Astrocyte (in vitro differentiated cells and primary cell): ENCODE measurements at places on chromosomes 5 and 9.

DNA sequence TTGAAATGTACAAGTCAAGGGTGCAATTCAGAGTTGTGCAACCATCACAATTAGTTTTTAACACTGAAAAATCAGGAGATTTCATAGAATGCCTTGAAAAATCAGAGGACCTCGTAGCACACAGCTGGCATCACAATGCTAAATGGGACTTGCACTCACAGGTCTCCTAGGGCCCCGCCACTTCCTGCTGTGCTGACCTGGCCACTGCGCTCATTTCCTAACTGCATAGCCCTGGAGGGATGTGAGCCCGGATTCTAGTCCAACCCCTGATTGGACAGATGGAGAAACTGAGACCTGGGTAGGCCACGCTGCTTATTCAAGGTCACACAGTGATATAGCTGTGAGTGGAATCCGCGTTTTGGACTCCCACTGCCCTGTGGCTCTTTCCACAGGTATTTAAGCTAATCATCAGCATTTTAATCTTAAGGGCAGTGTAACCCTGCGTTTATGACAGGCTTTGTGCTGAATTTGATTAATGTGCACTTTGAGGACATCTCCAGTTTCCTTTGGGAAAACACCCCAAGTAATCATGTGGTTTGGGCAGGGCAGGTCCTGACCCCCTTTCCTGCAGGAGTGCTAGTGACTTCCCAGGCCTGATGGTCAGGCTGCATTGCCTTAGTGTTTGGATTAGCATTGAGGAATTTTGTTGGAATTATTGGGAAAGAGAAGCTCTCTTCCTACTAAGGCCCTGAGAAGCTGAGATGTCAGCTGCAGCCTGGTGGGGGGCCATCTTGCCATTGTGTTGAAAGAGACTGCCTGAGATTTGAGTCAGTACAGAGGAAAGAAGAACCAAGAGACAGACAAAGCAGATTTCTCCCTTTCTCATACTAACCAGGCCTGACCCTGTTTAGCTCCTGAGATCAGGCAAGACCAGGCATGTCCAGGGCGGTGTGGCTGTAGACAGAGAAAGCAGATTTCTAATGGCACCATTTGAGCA, 36.2 kb downstream of the STC2 start:
- H3K4me3 ChIP-seq: no peak overlapping the region
- H3K4me1 ChIP-seq: peaks cover 19% of the 10 kb centered on the region
- no peaks in the 10 kb centered on the region for H3K27me3 ChIP-seq
- H3K27ac ChIP-seq: peak overlapping the region; percentile 36

DNA sequence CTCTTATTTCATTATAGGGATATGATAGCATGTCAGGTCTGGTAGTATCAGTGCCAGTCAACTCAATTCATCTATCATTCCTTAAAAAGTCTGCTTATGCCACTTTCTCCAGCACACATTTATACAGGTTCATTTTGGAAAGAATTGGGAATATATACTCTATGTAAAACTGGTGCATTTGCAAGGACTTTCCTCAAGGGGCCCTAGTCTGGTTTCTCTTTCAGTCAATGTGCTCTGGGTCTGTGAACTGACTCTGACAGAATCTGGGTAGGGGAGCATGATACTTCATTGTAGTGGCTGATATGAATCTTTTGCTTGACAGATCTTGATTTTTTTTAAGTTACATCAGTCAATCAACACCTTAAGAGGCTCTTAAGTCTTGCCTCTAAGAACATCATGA, 313.9 kb downstream of the HTR1A start:
- no peaks in the 10 kb centered on the region for H3K36me3 ChIP-seq
- H3K27me3 ChIP-seq: no peaks in the 10 kb centered on the region
- no peak overlapping the region for H3K4me3 ChIP-seq

DNA sequence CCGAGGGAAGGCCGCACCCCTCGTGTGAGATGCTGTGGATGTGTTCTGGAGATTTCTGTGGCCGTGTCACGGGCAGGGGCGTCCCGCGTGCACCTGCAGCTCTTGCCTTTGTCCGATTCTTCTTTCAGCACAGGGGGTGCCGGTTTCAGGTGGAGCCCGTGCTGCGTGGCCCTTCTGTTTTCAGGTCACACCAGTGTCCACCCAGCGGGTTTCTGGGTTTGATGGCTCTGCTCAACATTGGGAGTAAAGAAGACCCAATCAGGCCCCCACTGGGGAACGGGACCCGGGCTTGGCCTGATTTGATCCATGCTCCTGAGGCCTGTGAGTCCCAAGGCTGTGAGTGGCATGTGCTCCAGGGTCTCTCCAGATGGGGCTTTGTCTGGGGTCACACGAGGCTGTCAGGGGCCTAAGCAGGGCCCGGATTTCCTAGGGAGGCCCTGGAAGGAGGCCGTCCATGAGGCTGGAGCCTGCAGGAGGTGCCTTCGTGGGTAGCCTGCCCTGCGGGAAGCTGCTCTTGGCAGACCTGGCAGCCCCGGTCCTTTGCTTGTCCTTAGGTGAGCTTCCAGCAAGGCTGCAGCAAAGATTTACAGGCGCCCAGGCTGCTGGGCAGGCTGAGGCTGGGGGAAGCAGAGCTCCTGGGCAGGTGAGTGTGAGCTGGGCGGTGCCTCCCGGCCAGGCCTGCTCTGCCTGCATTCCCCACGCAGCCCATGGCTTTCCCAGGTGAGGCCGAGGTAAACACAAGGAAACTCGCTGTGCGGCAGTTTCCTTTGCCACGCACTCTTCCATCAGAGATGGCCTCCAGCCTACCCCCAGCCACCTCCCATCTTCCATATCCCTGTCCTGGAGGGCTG, 12.8 kb downstream of the MRPL36 start:
- peaks cover 27% of the 10 kb centered on the region for H3K4me1 ChIP-seq
- no peak overlapping the region for H3K4me3 ChIP-seq
- no peaks in the 10 kb centered on the region for H3K27me3 ChIP-seq
- DNase-seq: no peak

DNA sequence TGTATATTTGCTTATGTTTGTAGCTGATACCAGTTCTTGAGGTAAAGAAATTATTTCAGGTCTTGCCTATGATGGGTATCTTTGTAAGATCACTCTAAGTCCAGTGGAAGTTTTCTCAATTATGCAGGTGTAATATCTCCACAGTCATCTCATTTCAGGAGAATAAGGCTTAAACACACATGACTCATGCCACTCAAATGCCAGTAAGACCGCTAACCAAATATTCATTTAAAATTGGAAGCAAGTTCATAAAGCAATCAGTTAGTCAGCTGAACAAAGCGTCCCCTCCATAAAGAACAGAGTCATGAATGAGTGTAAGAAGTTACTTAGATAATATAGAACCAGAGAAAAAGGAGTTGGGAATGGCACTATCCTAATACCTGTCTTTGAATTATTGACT, 248.7 kb downstream of the LURAP1L start:
- no peak overlapping the region for H3K27ac ChIP-seq
- H3K4me1 ChIP-seq: no peaks in the 10 kb centered on the region
- no peaks in the 10 kb centered on the region for H3K27me3 ChIP-seq

- H3K27me3 ChIP-seq: peaks cover 25% of the 10 kb centered on the region
- no peaks in the 10 kb centered on the region for H3K36me3 ChIP-seq
- no peak overlapping the region for H3K27ac ChIP-seq
- DNase-seq: no peak
Observed at GRCh38 chr9:212297-212696, 2.4 kb upstream of the DOCK8 start.

- no peak for DNase-seq
- no peaks in the 10 kb centered on the region for H3K36me3 ChIP-seq
- H3K4me3 ChIP-seq: no peak overlapping the region
- H3K27ac ChIP-seq: no peak overlapping the region
- H3K27me3 ChIP-seq: no peaks in the 10 kb centered on the region
Observed at GRCh38 chr5:60829490-60830266, 14.4 kb downstream of the ELOVL7 start.

GRCh38 chr5:177546258-177546741, 8.1 kb downstream of the FAM193B start:
- peaks cover 15% of the 10 kb centered on the region for H3K4me1 ChIP-seq
- no peak overlapping the region for H3K4me3 ChIP-seq
- peak; percentile 97 for DNase-seq
- H3K36me3 ChIP-seq: no peaks in the 10 kb centered on the region

DNA sequence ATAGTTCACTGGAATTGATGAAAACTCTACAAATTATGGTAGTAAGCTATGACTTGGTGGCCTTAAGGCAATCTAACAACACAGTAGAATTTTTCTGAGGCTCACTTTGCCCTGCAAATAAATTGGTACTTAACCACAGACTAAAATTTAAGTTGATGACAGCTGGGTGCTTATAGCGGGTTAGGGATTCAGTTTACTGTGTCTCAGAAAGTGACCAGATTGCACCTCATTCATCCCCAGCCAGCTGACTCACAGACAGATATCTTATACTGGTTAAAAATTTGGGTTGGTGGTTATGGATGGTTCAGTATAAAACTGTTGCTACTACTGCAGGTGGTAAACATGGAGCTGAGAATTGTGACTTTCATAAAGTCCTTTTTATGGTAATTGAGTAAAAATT, 2.8 kb downstream of the CKS2 start:
- peak; percentile 29 for DNase-seq
- peaks cover 30% of the 10 kb centered on the region for H3K4me1 ChIP-seq
- no peaks in the 10 kb centered on the region for H3K27me3 ChIP-seq
- peak overlapping the region; percentile 99 for H3K4me3 ChIP-seq
